Activated T-helper 1 cell treated with anti-CD3 and anti-CD28 coated beads, Interleukin-2, amount 50 U/mL, for 16 hours (primary cell): ENCODE measurements at places on chromosomes 6 and 20.
A peak's percentile ranks its signal among the peaks of the same experiment; 100 is the strongest.

DNA sequence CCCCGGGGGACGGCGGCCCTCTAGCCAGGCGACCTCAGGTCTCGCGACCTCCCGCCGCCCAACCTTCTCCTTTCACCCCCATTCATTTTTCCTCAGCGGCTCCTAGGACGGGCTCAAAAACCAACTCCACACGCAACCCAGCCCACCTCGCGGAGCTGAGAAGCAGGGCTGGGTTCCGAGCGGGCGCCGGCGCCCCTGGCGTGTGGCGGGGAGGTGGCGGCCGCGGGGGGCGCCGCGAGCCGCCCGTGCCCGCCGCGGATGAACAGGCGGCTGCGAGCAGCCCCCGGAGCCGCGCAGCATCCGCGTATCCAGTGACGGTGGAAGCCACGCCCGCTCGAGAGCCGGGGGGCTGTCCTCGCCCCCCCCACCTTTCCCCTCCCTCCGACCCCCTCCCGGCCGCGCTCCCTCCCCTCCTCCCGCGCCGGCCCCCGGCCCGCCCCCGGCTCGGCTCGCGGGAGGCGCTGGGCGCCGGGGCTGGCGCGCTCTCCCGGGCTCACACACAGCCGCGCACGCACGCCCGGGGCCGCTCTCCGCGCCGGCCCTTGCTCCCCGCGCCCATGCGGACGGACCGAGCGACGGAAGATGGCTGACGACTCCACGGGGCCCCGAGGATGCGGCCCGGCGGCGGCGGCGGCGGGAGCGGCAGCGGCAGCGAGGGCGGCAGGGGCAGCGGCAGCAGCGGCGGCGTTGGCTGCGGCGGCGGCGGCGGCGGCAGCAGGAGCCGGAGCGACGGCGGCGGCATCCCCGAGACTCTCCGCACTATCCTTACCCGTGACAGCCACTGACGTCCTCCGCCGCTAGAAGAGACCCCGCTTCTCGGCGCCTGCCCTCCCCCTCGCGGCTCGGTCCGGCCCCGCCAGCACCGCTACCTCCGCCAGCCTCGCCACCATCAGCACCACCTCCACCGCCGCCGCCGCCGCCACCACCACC, at the start of gene SOBP:
TSS of gene SOBP (plus strand) at position 482 of the 930 bp plus-strand sequence. CDS start 500 bp downstream, outside the sequence.
- peak; percentile 10 for DNase-seq

DNA sequence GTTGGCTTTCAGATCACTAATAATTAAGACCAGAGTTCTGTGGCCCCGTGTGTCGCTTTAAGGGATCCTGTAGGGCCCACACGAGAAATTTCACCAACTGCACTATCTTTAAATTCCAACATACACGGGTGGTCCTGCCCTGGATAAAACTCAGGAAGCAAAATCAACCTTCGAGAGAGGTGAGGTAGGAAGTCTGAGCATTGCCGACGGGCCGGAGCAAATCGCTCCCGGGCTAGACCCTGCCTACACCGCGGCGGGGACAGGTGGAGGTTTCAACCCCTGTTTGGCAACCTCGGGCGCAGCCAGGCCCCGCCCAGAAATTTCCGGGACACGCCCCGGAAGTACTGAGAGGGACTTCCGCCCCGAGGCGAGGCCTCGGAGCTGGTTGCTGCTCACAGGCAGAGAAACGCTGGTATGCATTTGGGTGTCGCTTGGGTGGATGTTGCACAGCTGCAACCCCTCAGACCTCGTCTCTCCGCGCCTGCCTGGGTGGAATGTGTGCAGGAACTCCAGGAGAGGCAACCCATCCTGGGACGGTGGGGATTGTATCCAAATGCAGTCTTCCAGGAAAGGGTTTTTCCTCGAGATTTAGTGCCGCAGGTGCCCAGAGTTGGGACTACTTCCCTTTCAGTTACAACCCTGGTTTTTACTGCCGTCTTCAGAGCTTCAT, 19.9 kb downstream of the ZKSCAN8 start:
- DNase-seq: peak; percentile 74

DNA sequence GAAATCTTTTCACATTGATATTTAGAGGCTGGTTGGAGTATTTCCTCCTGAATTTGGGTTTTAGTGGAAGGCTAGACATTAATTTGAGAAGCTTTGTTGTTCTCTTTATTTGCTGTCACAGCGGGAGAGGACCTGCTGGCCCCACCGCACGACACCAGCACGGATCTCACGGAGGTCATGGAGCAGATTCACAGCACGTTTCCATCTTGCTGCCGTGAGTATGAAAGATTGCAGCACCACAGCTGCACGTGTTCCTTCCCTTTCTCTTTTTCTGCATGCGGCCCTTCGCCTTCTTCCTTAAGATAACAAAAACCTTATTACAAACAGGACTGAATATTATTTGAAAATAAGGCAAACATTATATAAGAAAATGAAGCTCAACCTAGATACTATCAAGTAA, 555.5 kb downstream of the UTRN start:
- no peak for DNase-seq

DNA sequence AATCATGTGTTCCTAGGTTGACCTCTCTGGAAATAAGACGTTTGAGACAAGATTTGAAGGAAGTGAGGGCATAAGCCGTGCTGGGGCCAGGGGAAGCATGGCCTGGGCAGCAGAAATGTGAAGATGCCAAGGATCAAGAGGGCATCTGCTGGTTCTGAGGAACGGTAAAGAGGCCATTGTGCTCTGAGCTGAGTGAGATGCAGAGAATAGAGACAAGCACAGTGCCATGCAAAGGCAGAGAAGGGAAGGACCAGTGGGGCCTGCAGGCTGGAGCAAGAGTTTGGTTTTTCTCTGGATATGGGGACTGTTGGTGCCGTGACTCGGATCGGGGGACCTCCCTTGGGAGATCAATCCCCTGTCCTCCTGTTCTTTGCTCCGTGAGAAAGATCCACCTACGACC, 50.8 kb downstream of the SMPDL3A start:
- no peak for DNase-seq

- DNase-seq: no peak
These were observed 157.9 kb upstream of the STXBP5 start for GRCh38 chr6:147046141-147046877.

- no peak for DNase-seq
These were observed 50.1 kb upstream of the RNF24 start for GRCh38 chr20:4065391-4065844.

GRCh38 chr6:89008001-89008814, 44.8 kb upstream of the RNGTT start:
- no peak for DNase-seq

GRCh38 chr20:48302844-48303542, 517.7 kb upstream of the SULF2 start:
- DNase-seq: no peak

- DNase-seq: no peak
These were observed 100.7 kb downstream of the SGK1 start for GRCh38 chr6:134217105-134217797.

DNA sequence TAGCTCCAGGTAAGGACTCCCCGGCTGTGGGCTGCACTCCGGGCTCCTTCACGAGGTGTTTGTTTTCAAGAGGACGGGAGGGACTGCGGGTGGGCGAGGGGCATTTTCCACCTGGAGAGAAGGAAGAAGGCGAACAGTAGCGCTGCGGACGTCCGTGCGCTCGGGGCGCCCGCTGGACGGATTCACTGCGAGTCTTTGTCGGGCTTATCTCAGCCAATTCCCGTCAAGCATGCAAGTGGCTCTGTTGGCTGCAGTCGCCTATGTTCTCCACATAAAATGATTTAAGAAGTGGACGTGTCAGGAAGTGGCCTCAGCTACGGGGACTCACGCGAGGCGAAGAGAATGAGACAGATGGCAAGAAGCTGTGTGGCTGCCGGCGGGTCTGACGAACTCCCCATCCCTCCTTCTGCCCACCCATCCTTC, 332 bp downstream of the GRIK2 start:
- no peak for DNase-seq

DNA sequence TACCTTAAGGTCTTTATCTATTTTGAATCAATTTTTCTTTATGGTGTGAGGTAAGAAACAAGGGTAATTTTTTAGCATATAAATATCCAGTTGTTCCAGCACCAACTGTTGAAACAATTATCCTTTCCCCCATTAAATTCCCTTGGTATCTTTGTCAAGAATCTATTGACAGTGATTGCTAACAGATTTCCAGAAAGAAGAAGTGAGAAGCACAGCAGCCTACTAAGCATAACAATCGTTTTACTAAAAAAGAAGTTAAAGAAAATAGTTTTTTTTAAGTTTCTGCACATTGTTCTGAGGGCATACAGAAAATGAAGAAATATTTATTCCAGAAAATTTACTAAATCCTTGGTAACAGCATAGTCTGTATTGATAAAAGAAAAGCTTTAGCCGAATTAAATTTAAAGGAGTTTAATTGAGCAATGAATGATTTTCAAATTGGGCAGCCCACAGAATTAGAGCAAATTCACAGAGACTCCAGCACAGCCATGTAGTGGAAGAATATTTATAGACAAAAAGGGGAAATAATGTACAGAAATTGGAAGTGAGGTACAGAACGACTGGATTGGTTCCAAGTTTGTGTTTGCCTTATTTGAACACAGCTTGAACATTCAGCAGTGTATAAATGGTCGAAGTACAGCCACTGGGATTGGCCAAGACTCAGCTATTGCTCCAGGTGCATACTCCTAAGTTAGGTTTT, 97.9 kb upstream of the UST start:
- DNase-seq: no peak

- peak; percentile 40 for DNase-seq
These were observed 53.1 kb upstream of the FAM83D start for GRCh38 chr20:38873050-38873581.

DNA sequence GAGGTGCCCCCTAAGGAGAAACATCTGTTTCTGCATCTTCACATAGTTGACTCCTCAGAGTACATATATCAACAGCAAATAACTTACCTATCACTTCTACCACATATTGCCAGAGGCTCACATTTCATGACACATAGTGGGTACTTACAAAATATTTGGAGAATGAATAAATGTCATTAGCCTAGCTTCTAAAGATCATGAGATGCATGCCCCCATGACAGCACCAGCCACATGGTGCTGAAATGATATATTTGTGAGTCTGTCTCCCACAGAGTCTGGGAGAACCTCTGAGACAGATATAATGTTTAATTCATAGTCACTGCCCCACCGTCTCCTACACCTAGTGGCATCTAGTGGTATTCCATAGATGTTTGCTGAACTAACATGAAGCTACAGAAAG, 555.6 kb downstream of the KIF16B start:
- DNase-seq: no peak

DNA sequence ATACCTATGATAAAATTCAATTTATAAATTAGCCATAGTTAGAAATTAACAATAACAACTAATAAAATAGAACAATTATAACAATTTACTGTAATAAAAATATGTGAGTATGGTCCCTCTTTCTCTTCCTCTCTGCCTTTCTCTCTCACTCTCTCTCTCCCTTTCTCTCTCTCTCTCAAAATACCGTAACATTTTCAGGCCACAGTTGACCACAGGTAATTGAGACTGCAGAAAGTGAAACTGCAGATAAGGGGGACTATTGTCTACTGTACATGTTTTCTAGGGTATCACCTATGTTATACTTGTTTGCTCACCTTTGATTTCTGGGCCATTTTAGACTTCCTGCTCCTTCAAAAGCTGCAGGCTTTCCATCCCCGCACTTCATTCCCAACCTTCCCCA, 46.8 kb downstream of the LY86 start:
- no peak for DNase-seq

DNA sequence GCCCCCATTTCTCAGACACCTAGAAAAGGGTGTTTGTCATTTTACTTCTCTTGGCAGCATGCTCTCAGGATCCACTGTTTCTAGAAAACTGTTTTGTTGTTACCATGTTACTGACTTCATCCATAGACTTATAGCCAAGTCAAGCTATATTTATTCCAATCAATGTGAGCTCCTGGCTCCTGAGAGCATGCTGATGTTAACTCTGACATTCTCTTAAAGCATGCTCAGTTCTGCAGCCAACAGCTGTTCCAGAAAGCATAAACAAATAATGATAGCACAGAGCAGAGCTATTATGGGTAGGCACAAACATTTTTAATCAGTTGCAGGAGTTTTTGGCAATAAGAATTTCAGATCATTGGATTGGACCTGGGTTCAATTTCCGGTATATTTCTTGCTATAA, 92.4 kb upstream of the CEP85L start:
- DNase-seq: no peak

DNA sequence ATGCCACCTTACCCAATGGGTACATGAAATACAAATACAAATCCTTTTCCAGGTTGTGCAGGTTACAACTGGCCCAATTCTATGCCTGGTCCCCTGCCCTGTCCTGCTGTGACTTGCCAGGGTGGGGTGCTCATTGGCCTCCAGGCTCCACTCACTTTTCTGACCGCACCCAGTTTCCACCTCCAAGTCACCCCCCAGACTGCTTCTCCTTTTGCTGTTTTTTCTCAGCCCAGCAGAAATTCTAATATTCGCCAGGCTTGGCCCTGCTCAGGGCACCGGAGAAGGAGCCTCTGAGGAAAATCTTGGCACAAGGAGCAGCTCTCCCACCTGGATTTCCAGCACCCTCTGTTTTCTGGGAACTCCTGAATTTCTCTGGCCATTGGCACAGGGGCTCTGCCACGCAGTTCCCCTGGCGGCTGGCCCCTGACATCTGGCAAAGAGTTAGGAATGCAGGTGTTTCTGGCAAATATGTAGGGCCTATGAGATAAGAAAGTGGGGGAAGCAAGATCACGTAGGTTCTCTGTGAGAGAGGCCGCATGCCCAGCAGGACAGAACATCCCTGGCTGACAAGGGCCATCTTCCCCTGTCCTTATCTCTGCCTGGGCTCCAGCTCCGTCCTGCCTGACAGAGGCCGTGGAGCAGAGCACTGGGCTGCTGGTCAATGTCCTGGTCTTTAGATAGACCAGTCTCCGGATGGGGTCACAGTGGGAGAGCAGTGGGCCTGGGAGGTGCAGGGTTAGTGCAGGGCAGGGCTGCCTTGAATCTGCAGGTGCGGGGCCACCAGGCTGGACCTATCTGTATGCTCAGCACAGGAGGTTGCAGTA, 2.9 kb upstream of the RAET1E start:
- no peak for DNase-seq

- DNase-seq: no peak
These were observed 591 bp downstream of the VWA7 start for GRCh38 chr6:31776485-31776988.

DNA sequence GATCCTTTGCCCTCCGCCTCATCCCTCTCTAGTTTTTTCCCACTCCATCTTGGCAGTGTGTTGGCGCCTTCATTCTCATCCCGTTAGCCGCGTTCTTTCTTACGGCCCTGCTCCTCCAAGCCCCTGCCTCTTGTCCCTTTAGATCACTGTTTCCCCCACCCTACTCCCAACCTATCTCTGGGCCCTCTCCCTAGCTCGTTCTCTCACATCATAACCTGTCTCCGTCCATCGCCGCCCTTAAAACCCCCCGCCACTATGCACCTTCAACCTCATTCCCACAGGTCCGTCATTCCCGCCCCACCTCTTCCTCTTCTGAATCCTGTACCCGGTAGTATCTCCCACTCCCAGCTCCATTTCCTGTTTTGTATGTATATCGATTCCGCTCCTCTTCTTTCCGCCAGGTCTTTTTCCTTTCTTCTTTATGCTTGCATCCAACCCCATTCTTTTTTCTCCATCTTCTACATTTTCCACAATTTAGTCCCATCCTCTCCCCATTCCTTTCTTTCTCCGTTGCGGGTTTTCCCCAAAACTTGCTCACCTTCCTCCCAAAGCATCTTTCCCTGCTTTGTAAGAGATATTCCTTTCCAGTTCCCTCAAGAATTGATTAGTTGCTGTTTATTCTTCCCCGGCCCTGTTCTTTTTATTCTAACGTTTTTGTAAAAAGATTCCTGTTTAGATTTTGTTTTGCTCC, 671 bp downstream of the EFHC1 start:
- no peak for DNase-seq
